ENCODE measurements at places on chromosomes 4 and X. TPM values are rescaled to one million over a fixed set of nuclear protein-coding genes. Genes with fewer than 3 reads are reported as not detected.

RTL9 gene
- total RNA-seq = not detected

ETNPPL gene
- not detected for total RNA-seq

IL2RG gene
- total RNA-seq = not detected

TMEM154 gene
- total RNA-seq = 5.5 TPM

HTT gene
- total RNA-seq = 40.2 TPM

ADGRG4 gene
- total RNA-seq = not detected

Data from mesangial cell (primary cell).